CD4-positive, alpha-beta T cell treated with Interleukin-6 at 100 ng/mL for 8 hours (primary cell): ENCODE measurements at places on chromosomes 2 and 18.

GRCh38 chr2:66189553-66189952, 245.4 kb upstream of the MEIS1 start:
- DNase-seq = no peak

GRCh38 chr2:3149441-3150217, 228.0 kb downstream of the EIPR1 start:
- no peak for DNase-seq

- no peak for DNase-seq
Measured at GRCh38 chr2:117985092-117985491, 28.8 kb downstream of the CCDC93 start.

GRCh38 chr2:36516136-36516870, 81.7 kb downstream of the FEZ2 start:
- DNase-seq = no peak

DNA sequence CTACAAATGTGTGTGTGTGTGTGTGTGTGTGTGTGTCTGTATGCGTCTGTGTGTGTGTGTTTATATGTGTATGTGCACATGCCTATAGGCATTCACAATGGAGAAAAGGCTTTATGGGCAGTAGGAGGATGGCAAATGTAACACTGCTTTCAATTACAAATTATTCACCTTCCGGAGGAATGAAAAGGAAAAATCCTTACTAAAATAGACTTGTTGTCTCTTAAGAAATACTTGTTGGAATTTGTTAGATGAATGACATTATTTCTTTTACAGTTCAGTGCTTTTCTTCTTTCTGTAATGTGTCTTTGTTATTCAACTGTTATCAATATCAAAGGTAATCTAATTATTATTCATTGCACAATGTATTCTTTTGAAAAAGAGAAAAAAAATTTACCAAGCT, 874.3 kb downstream of the ERBB4 start:
- DNase-seq = no peak

DNA sequence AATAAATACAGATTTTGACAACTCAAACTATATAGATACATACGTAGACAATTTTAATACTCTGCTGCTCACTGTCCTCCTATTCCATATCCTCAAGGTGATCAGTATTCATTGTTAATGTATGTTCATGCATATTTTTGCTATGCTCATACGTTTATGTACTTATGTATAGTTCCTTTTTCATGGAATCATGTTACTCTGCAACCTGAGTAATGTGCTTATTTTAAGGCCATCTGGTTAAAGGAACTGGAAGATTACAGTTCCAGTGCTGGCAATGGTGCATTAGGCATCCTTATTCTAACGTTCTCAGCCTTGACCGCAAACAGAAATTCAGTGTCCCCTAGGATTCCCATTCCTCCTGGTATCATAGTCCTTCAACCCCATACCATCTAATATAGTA, 385.0 kb upstream of the TNP1 start:
- DNase-seq = no peak

- DNase-seq = no peak
Measured at GRCh38 chr18:74234326-74235171, 57.2 kb downstream of the CYB5A start.

GRCh38 chr2:174108579-174108978, 139.8 kb downstream of the OLA1 start:
- no peak for DNase-seq

DNA sequence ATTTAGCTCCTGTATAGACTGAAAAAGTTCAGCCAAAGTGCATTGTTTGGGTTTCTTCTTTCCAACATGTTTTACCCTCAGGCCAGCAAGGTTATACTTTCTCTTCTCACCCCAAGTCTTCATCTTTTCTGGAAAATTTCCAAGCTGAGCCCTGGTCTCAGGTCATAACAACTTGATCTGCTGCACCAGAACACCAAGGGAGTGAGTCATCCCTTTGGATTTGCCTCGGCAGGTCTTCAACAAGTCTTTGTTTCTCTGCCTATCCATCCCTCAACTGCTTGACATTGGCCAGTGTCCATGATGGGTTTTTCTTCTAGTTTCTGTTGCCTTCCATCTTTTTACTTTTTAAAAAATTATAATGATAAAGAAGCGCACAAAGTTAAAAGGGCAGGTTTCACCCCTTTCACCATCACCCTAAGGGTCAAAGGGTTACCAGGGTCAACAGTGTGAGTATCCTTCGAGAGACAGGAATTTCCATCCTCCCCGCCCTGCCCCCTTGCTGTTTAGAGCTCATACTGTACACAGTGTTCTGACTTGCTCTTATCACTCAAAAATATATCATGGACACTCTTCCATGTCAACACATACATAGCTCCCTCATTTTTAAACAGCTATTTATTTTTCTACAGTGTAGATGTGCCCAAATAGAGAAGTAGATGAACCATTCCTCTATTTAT, 5.7 kb upstream of the SPATS2L start:
- no peak for DNase-seq

- peak; percentile 17 for DNase-seq
Measured at GRCh38 chr2:179264368-179265081, at the start of gene SESTD1. TSS of gene SESTD1 (minus strand) at chr2:179264832. CDS start at chr2:179191841, 72,991 bp downstream.

DNA sequence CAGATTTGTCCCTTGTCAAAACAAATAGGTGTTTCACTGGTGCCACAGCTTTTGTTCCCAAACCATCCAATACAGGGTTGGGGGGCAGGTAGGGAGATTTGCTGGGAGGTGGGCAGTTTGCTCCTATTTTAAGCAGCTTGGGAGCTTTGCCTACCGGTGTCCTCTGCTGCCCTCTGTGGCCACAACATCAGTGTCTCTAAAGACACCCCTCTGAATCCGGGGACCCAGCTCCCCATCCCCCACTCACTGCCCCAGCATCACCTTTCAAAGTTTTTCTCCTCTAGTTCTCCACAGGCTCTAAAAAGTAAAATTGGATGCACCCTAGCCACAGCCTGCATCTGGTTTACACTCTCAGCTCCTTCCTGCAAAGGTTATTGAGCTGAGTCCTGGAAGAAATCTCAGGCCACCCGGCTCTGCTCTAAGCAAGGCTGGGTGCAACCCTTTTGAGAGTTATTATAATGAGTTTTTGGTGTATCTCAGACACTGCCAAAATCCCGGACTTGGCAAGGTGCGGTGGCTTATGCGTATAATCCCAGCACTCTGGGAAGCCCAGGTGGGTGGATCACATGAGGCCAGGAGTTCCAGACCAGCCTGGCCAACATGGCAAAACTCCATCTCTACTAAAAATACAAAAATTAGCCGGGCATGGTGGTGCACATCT, 2.9 kb upstream of the EPAS1 start:
- peak; percentile 18 for DNase-seq
